Myometrial cell (primary cell): ENCODE measurements at places on chromosomes 13 and 19. TPM values are rescaled to one million over a fixed set of nuclear protein-coding genes. Genes with fewer than 3 reads are reported as not detected.

EPSTI1 gene
- 2.3 and 3.2 TPM in 2 replicates for total RNA-seq

CA11 gene
- 1.2 TPM in 1 of 2 replicates, not detected in the other for total RNA-seq

STXBP2 gene
- 12.1 and 22.8 TPM in 2 replicates for total RNA-seq

ALOX5AP gene
- total RNA-seq, result not detected in 2 replicates

MED4 gene
- 26.2 and 31.9 TPM in 2 replicates for total RNA-seq
